ENCODE measurements at places on chromosomes 1 and 21.

DNA sequence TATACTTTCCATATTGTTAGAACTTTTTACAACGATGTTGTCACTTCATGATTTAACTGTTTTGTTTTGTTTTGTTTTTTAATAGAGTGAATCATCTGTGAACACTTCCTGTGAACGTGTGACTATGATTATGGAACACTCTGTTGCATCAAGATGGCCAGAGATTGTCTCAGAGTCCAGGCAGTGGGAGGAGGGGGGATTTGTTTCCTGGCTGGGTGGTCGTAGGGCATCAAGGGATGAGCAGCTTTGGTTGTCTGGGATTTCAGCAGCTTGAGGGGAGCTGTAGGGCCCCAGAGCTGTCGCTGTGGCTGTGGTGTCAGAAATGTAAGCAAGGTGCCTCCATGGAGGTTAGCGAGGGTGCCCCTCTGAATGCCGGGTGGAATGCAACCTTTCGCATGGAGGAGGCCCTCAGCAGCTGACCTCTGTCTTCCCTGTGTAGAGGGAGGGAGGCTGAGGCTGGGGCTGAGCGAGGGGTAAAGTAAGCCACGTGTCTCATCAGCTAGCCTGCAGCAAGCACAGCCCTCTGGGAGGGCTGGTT, 21.4 kb downstream of the NEK2 start:
- no peak for DNase-seq

DNA sequence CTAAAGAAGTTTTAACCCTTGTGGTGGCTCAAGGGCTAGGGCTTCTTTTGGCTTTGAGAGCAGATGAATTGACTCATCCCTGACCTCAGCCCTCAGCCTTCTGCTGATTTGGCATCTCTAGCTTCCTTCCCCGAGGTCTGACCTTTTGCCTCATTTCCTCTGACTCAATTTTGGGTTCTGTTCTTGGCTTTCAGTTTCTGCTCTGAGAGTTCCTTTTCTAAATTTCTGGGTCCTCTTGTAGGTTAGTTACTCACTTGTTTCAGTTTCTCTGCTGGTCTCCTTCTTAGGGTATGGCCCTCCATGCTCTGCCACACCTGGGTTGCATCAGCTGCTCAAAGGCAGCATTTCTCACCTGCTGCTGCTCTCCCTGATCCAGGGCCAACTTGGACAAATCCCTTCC, 19.4 kb downstream of the PDE4B start:
- peak; percentile 85 for DNase-seq

- DNase-seq, result no peak
Measured at GRCh38 chr1:194618101-194618500, 1431.7 kb upstream of the B3GALT2 start.

- peak; percentile 46 for DNase-seq
Measured at GRCh38 chr1:224175617-224176016, 7.4 kb upstream of the DEGS1 start.

- DNase-seq, result peak; percentile 8
Measured at GRCh38 chr1:236176337-236177336, 34.3 kb downstream of the GPR137B start.

- DNase-seq, result no peak
Measured at GRCh38 chr1:168125051-168125450, 11.7 kb downstream of the GPR161 start.

- no peak for DNase-seq
Measured at GRCh38 chr1:54861070-54861761, 25.8 kb downstream of the DHCR24 start.

- no peak for DNase-seq
Measured at GRCh38 chr1:6891781-6892579, 106.7 kb downstream of the CAMTA1 start.

GRCh38 chr1:207362962-207363860, 41.7 kb downstream of the CD55 start:
- DNase-seq, result peak; percentile 29

- peak; percentile 37 for DNase-seq
Measured at GRCh38 chr21:45226540-45227326, 61.0 kb downstream of the POFUT2 start.

GRCh38 chr1:201883786-201884185, 4.9 kb upstream of the SHISA4 start:
- peak; percentile 29 for DNase-seq

DNA sequence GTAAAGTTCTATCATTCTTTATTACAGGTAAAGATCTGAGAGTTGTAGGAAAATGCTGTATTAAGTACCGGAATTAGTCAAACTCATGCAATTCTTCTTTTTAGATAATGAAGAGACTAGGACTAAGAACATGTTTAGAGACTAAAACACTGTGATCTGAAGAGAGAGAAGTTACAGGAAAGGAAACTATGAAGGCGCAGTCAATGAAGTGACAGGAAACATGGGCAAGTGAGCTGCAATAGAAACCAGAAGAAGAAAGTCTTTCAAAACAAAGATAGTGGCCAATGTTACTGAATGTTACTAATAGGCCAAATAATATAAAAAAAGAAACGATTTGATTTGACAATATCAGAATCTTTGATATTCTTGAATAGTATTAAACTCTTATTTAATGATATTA, 659.4 kb upstream of the RGS18 start:
- no peak for DNase-seq

- peak; percentile 96 for DNase-seq
Measured at GRCh38 chr1:55974714-55975441, 604.5 kb downstream of the PLPP3 start.

DNA sequence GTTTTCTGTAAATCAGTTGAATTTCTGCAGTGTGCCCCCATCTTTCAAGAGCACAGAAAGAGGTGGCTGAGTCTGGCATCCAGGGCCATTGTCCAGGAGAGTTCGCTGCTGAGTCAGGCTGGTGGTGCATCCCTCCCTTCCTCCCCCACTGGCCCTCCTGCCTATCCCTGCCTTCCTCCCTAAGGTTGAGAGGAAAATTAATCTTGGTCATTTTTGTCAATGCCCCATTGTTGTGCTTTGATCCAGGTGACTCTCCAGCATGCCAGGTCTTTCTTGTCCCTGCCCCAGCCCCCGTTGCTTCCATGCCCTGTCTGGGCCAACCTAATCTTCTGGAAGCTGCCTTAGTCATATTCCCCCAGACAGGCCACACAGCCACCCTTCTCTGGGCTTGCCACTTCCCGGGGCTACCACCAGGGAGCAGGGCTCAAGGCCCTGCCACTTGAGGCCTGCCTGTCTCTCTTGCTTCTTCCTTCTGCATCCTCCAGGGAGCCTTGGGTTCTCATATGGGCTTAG, 26.6 kb downstream of the PROK1 start:
- no peak for DNase-seq

DNA sequence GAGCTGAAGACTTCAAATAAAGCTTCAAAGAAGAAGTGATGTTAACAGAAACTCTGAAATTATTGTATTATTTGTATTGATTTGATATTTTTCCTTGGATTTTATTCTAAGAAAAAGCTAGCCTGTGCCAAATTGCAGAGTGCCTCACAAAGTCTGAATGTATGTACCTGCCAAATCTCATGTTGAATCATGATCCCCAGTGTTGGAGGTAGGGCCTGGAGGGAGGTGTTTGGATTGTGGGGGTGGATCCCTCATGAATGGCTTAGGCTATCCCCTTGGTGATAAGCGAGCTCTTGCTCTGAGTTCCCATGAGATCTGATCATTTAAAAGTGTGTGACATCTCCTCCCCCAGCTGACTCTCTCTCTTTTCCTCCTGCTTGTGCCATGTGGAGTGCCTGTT, 43.6 kb downstream of the ACKR1 start:
- DNase-seq, result no peak

- DNase-seq, result no peak
Measured at GRCh38 chr1:46812996-46813857, 14.4 kb downstream of the CYP4B1 start.

DNA sequence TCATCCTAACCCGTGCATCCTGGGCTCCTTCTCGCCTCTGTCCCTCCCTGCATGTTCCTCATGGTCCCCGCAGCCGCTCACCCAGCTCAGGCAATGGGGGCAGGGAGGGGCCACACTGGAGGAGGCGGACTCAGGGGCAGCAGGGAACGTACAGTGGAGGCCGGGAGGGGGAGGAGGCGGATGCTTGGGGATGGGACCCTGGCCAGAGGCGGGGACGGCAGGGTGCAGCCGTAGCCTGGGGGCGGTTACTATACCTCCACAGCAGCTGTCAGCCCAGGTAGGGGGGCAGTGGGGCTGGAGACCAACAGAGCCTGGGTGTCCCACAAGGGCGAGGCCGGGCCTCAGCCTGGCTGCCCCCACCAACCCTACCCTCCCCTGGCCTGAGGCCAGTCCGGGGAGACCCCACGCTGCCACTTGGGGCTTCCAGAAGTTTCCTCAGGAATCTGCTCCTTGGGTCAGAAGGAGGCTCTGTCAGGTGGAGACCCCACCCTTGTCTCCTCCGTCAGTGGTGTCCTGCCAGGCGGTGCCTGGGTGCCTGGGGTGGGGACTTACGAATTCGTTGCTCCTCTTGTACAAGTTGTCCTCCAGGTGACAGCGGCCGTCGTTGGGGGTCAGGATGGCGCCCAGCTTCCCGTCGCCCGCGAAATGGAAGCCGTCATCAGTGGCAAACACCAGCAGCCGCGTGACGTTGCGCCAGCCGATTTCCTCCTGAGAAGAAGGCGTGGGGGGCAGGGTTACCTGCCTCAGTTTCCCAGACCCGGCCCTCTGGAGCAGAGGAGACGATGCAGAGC, 20.7 kb downstream of the ITGB2 start:
- DNase-seq, result no peak

- DNase-seq, result peak; percentile 27
Measured at GRCh38 chr1:172451002-172451443, 7.2 kb upstream of the PIGC start.

DNA sequence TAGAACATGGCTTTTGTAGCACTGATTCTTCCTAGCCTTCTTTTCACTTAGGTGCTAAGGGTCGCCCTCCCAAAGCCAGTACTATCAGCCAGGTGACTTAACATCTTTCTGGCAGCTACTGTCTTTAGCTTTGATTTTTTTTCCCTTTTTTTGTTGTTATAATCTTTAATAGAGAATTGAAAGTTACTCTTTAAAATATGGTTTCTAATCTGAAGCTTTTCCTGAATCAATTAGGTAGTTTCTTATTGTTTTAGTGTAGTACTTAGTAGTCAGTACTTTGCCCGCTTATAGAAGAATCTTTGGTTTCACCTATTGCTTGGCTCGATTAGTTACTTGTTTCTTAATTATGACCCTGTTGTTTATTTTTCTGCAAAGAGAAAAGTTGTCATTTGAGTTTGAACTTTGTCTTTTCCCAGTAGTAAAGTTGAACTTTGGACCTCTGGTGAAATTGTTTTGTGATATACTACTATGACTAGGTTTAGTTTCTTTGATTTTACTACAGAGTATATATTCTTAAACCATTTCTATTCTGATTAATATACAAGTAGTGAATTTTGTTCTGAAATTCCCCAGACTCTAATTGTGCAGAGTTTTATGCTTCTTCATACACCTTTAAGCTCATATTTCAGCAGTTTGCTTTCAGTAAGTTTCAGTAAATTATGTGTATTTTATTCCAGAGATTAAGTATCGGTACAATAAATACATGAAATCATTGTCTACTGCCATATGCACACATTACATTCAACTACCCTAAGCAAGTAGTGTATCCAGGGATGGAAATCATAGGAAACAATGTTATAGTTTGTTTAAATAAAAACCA, 3.9 kb downstream of the MAGI3 start:
- DNase-seq, result no peak

DNA sequence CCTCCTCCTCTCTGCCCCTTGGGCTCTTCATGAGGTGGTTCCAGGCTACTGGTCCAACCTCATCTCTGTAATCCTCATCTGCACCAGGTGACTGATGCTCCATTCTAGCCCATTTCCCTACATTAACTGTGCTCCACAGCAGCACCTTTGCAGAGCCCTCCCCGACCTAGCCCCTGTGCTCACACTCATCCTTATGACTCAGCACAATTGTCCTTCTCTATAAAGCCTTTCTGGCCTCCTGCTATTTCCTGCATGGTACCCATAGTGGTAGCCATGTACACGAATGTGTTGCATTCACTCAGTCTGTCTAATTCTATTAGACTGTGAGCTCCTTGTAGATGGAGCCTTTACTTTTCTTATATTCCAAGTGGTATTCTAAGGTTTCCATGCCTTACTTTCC, 339.0 kb downstream of the DISC1 start:
- no peak for DNase-seq

DNA sequence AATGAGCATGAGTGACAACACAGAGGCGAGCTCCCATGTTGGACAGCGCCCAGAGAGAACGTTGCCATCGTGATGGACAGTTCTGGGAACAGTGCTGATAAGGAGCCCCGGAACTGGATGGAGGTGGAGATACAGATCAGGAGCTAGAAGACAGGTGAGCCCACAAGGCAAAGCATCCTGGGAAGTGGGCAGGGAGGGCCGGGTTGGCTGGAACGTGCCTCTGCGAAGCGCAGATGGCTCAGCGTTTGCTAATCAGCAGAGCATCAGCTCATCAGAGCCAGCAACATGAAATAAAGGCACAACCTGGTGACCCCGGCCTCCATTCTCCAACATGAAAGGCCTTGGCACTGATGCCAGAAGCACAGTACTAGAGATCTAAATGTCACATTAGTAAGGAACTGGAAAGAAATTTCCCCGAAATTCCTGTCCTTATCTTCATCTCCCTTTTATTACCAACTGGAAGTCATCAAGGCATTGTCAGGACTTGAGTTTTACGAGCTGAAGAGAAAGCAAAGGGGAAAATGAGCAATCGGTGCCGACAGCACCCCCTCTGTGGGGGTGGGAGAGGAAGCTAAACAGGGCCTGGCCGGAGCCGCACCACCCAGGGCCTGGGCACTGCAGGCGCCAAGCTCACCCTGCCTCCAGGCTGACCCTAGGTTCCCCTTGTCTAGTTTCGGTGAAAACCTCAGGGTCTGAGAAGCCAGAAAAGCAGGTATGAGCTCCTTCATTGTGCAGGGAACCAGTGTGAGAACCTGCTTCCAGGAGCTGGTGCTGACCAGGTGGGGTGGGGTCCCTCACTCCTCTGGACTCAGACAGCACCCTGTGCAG, 19.9 kb downstream of the ABCA4 start:
- no peak for DNase-seq

- DNase-seq, result no peak
Measured at GRCh38 chr1:147252540-147252939, 10.1 kb downstream of the CHD1L start.

DNA sequence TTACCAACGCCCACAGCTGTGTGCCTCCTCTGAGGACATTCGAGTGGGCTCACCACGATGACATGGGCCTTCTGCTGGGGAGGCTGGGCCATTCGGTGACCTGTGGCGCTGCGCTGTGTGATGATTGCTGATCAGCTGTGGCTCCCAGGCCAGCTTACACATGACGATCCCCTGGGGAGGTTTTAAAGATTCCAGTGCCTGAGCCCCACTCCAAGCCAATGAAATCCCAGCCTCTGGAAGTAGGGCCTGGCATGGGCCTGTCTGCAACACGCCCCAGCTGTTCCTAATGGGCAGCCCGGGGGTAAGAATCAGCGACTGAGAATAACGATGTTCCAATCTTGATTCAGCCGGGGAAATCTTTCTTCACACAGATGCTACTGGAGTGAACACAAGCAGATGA, 153.7 kb downstream of the KCNJ6 start:
- no peak for DNase-seq

DNA sequence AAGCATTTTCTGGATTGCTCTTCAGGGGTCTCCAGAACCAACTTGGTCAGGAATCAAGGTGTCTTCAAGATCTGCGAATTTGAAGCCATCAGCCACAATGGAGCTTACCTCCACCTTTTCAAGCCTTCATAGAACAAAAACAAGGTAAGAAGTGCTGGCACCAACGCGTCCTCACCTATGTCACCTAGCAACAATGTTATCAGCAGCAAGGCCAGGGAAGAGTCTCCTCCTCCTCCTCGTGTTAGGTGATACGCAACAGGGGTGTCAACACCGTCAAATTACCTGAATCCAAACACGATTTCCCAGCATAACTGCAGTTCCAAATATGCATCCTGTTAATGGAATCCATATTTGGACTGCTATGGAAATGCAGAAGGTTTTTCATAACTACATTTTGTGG, 4.1 kb upstream of the TIAM1 start:
- no peak for DNase-seq

GRCh38 chr1:226438007-226438406, 30.1 kb upstream of the PARP1 start:
- DNase-seq, result no peak
